ENCODE measurements at places on chromosomes 1 and 21. TPM values are rescaled to one million over a fixed set of nuclear protein-coding genes. Genes with fewer than 3 reads are reported as not detected.

- peak; percentile 85 for ATAC-seq
These were observed 41.3 kb upstream of the EIF4G3 start for GRCh38 chr1:21217812-21218596.

The AGT gene
- 0.27 TPM for total RNA-seq

GRCh38 chr21:46459356-46460112 is 843 bp downstream of the DIP2A start:
- ATAC-seq, result no peak

DNA sequence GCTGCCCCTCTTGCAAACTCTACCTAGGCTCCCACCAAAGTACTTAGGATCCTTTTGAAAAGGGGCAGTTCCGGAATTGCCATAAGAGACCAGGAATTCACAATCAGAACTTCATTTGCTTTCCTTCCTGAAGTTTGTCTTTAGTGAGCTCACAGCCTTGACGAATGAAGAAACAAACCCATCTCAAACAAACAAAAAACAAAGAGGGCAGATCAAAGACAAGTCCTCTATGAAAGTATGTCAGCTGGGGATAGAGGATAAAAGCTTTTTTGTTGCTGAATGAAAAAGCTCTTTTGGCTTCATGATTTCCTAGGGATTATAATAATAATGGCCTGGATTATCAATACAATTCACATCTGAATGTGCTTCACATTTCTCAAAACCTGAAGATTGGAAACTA is 357.9 kb upstream of the DUSP10 start:
- no peak for ATAC-seq

GRCh38 chr21:45130324-45130774 is 56.0 kb downstream of the ADARB1 start:
- peak; percentile 58 for ATAC-seq

DNA sequence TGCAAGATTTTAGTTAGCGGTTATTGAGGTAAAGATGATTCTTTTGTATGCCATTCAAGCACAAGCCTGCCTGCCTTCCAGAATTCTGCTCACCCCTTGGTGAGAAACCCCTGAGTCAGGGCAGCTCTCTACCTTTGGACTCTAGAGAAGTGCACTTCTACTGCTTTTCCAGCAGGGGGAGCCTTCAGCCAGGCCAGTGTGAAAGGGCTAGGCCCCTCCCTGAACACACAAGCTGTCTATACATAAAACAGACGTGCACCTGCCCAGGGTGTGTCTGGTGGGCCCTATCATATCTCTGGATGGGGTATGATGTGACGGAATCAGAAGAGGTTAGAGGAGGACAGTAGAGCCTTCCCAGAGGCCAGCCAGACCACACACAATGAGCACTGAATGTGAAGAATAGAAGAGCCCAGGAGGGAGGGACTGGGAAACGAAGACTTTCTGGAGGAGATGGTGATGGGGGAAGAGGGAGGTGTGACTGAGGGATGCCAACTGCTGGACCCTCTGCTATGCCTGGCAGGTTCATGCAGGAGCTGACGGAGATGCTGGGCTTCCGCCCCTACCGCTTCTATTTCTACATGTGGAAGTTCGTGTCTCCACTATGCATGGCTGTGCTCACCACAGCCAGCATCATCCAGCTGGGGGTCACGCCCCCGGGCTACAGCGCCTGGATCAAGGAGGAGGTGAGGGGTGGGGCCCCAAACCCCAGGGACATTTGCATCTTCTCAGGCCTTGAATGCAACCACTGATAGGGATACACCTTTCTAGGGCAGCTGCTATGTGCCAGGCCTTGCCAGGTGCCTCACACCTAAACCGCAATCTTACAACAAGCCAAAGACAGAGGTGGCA is 13.0 kb upstream of the KCNC4 start:
- peak; percentile 86 for ATAC-seq

DNA sequence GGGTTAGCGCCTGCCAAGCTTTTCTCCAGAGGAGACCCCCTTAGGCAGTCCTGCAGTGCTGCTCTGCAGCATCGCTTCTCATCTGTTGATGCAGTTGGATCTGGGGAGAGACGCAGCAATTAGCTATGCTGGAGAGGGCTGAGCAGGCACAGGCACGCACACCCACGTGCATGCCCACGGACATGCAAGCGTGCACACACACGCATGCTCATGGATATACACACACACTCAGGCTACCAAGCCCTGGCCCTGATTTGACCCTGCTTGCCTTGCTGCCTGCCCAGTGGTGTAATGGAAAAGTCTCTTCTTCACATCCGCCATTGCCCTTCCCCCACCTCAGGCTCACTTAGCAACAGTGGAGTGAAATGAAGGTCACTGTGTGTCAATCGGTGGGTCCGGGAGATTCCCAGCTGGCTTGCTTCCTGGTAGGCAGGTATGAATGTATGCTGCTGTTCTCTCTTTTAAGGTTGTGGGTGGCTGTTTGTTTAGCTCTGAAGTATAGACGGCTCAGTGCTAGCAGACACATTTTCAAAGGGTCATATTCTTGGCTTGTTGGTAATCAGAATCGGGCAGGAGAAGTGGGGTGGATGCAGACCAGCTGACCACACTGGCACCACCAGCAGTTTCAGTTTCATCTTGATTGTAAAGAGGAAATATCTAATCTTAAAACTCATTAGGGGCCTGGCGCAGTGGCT is 9.5 kb downstream of the ATP1B1 start:
- ATAC-seq, result peak; percentile 81

The SPATA6 gene
- 10.9 TPM for total RNA-seq

The FNBP1L gene
- total RNA-seq, result 7.8 TPM

DNA sequence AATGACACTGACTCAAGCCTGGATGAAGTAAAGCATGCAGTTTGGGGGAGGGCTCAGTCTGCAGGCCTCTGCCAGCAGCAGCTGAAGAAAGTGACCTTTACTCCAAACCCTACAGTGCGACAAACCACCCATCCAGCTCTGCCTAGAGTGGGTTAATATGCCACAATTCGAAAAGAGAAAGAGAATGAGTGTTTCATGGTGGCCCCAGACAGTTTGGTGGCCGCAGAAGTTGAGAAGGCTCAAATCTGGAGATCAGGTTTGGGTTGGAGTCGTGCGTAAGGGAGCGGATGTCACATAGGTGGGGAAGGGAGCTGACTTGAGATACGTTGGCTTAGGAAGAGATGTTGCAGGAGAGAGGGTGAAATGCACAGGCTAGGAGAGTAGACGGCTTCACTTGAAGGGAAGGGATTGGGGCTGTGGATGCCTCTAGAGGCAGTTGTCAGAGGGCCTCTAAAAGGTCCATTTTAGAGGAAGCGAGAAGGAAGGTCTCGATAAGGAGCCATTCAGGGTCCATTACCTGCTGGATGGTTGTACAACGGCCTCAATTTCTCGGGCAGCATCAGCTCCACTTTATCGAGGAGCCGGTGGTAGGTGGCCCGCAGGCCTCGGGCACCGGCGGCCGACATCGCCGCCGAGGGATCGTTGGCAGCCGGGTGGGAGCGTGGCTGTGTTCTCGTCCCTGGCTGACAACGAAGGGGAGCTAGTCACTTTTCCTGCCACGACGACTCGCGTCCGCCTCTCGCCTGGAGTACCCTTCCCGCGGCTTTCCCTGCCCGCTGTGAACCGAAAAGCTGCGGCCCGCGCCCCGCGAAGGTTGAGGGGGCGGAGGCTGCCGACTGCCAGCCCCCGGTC is 1.0 kb upstream of the DCAF6 start:
- ATAC-seq, result peak; percentile 17

DNA sequence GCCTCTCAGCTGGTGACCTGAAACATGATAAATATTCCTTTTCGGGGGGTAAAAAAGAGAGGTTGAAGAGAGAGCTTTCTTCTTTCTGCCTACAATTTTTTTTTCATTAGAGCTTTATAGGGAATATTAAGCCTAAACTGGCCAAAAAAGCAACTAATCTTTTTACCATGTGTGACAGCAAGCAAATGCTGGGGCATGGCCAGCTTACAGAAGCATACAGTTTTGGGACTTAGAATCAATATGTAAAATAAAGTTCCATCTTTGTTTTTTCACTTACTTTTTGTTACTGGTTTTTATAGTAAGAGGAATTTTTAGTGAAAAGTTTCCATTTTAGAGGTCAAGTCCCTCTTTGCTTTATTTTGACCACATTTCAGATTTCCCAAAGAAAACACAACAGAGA is 301.2 kb upstream of the DEPDC1 start:
- ATAC-seq, result no peak

DNA sequence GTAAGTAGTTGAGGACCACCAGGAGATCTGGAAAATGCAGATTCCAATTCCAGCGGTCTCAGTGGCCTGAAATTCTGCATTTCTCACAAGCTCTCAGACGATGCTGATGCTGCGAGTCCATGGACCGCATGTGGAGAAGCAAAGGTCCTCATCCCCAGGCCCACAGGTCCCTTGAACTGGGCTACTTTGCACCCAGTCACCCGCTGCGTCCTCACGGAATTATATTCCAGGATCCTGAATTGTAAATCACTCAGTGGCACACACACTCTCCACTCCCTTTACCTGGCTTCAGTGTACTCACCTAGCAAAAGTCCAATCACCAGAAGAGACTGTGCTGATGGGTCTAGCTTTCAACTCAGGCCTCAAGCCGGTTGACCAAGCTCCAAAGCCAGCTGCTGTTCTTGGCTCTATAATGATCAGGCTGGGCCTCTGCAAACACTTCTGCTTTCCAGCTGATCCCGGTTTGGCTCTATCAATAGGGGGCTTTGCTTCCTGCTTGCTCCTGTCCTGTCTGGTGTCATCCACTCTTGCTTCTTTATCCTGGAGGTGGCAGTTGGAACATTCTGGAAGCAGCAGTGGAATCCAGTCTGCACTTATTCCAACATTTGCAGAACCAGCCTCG is 904 bp upstream of the RPL22 start:
- ATAC-seq, result no peak

The TAS1R1 gene
- total RNA-seq, result 0.30 TPM

DNA sequence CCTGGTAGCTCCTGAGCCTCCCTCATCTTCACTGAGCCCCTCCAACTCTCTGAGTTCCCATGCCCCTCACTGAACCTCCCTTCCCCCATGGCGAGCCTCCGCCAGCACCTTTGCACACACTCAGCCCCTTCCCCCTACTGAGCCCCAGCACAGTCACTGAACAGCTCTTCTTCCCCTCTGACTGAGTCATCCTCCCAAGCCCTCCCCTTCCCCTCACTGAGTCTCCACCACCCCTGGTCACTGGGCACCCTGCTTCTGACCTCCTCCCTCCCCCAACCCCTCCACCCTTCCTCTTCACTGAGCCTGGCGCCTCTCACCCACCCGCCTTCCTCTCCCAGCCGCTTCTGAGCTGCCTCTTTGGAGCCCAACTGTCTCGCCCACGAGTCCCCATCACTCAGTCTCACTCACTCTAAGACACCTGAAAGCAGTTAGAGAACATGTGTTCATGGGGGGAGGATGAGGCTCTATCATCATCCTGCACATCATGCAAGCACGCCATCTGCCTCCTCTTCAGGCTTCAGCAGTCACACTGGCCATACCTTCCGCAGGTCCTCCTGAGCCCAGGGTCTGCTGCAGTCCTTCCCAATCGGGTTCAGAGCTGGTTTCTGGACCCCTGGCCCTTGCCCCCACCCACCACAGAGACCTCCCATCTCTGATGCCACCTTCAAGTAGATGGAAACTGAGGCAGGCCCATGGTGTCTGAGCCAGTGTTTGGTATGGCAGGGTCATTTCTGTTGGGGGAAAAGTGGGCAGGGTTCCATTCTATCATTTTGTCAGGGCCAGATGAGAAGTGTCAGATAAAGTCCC is 2.0 kb upstream of the TRNP1 start:
- ATAC-seq, result no peak

- ATAC-seq, result no peak
These were observed 129.8 kb upstream of the TIAM1 start for GRCh38 chr21:31473685-31474345.

- peak; percentile 19 for ATAC-seq
These were observed 1.4 kb upstream of the VAMP4 start for GRCh38 chr1:171743081-171743870.

DNA sequence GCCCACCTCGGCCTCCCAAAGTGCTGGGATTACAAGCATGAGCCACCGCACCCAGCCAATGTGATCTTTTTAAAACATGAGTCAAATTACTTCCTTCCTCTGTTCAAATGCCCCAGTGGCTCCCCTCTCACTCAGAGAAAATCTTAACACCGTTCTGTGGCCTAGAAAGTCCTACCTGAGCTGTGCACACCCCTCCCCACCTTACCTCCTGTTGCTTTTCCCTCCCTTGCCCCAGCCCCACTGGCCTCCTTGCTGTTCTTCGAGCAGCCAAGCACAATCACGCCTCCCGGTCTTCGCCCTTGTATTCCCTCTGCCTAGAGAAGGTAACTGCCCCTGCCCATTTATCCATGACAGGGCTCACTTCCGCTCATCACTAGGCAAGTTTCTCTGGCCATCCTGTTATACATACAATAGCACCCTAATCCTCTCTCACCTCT is 62.6 kb upstream of the RPL11 start:
- ATAC-seq, result no peak

The PLPPR5 gene
- 10.0 TPM for total RNA-seq

DNA sequence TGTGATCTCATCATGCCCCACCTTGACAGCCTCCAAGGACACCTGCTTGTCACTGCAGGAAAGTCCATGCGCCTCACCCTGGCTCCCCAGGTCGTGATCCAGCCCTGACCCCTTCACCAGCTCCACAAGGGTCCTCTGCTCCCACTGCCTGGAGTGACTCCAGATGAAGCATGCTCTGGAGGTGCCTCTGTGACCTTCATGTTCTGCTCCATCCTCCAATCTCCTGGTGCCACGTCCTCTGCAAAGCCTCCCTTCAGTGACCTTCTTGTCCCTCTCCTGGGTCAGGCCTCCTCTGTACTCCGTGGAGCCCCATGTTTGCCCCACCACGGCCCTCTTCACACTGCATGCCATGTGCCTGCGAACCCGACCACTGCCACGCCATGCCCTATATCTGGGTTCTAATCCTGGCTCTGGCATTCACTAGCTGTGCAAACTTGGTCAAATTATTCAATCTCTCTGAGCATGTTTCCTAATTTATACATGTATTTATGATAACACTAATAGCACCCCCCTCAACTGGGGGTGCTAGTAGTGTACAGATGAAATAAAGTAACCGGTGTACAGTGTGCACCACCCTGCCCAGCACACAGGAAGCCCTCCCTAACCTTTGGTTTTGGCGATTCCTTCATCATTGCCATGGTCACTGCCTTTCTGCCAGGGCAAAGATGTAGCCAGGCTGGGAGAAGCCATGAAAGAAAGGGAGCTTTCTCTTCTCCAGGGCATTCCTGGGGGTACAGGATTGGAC is 77.4 kb downstream of the STUM start:
- no peak for ATAC-seq

DNA sequence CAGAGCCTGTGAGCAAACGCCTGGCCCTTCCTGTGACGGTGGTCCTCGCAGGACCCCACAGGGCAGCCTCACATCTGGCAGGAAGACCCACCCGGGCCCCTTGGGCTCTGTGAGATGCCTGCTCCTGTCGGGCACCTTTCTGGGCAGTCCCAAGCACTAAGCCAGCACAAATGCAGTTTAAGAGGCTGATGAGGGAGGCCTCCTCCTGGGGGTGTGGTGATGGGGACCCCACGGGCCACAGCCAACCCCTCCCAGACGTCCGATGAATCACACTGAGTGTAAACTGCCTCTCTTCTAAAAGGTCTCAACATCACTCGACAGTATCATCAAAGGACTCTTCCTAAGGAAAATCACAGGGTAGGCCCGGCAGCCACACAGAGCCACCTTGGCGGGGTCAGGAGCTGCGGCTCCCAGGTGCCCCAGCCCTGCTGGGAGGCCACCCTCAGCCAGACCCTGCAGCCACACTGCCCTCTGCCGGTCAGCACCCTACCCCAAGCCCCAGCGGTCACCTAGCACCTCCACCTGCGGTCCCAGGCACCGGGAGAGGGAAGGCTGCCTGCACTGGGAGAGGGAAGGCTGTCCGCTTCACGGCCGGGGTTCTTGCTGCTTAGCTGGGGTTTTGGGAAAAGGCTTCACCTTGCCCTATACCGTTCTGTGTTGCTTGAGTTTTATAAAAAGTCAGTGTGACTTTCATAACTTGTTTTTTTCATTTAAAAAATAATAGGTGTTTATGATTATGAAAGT is 3.9 kb upstream of the PRKCZ start:
- no peak for ATAC-seq

The FAM131C gene
- total RNA-seq, result 2.3 TPM
